ENCODE measurements at places on chromosomes 7 and 10. TPM values are rescaled to one million over a fixed set of nuclear protein-coding genes. Genes with fewer than 3 reads are reported as not detected.

DNA sequence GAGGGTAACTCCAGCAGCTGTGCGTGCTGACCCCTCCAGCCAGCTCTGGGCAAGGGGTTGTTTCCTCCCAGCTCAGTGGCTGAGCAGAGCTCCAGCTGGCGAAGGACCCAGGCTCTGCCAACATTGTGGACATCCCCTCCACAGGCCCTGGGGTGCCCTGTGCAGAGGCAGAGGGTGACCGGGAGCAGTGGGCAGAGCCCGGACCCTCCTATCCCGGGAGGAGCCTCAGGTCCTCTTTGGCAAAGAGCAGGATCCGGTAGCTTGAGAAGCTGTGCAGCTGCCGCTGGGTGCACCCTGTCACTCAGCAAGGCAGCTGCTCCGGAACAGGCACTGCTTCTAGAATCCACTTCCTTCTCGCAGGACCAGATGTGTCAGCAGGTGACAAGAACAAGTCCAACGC lies 175.9 kb downstream of the EBF3 start:
- no peak for DNase-seq

GRCh38 chr7:66638309-66639099 lies 9.8 kb downstream of the KCTD7 start:
- DNase-seq, result no peak

The PTPRZ1 gene
- total RNA-seq, result 13.9 TPM

The GIMAP6 gene
- total RNA-seq, result 29.5 TPM

The CYP3A4 gene
- not detected for total RNA-seq

GRCh38 chr10:97791824-97792721 lies 20.3 kb upstream of the SFRP5 start:
- DNase-seq, result no peak

- DNase-seq, result no peak
Observed at GRCh38 chr7:45161138-45161537, 3.5 kb downstream of the RAMP3 start.

DNA sequence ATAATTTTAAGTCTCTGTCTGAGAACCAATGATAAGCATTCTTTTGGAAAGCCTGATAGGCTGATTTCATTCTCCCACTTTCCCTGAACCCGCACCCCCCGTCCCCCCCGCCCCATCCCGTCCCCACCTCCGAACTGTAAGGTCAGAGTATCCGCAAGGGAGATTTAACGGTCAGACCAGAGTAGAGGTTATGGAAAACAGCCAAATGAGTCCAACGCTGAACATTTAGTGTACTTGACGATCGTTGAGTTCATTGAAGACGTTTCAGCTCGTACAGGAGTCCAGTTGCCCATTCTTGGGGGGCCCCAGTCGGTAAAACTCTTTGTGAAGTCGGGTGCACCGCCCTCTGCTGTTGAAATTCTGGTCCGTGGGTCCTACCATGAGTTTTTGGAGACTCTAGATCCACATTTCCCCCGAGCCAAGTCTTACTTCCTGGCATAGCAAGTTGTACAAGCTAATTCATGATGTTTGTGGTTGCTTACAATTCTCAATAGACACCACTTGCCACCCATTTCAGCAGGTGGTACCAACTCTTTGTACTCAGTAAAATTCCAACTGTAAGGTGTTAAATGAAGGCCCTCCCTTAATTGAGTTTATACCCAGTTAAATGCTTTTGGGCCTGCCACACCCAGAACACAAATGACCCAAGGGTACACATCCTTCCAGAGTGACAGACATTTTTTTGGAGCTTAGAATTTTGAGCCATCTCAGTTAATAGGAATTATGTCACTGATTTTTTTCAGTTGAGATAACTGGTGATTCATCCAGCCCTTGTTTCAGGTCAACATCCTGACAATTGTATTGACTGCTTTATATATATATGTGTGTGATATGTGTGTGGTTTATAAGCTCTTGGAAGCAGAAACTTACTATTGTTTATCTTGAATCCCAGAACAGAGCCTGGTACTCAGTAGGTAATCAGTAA lies 1.2 kb downstream of the MARCHF5 start:
- no peak for DNase-seq

The TMEM184A gene
- total RNA-seq, result 9.7 TPM

The NOS3 gene
- 6.0 TPM for total RNA-seq

The KCP gene
- total RNA-seq, result 1.4 TPM

GRCh38 chr10:88417387-88418030 lies 165.6 kb downstream of the RNLS start:
- peak; percentile 74 for DNase-seq

- DNase-seq, result no peak
Observed at GRCh38 chr10:86536294-86536861, 14.8 kb upstream of the WAPL start.
